Spleen (tissue), 13 donors: ENCODE measurements at places on chromosomes 7 and 10.

- no peak for DNase-seq
- no peak overlapping the region for H3K27ac ChIP-seq
- H3K27me3 ChIP-seq: no peaks in the 10 kb centered on the region
These were observed 409.4 kb downstream of the GATA3 start for GRCh38 chr10:8463853-8464252.

GRCh38 chr7:98282703-98283102 lies 1.2 kb downstream of the BRI3 start:
- peaks cover 3% of the 10 kb centered on the region for H3K36me3 ChIP-seq
- peaks cover 67% of the 10 kb centered on the region for H3K4me1 ChIP-seq
- H3K4me3 ChIP-seq: peak overlapping the region; percentile 63
- H3K27ac ChIP-seq: peak overlapping the region; percentile 96
- H3K27me3 ChIP-seq: no peaks in the 10 kb centered on the region

GRCh38 chr7:1861799-1862458 lies 191.9 kb downstream of the ELFN1 start:
- no peaks in the 10 kb centered on the region for H3K4me1 ChIP-seq
- no peaks in the 10 kb centered on the region for H3K36me3 ChIP-seq
- H3K4me3 ChIP-seq: no peak overlapping the region
- DNase-seq: no peak
- H3K27me3 ChIP-seq: no peaks in the 10 kb centered on the region

DNA sequence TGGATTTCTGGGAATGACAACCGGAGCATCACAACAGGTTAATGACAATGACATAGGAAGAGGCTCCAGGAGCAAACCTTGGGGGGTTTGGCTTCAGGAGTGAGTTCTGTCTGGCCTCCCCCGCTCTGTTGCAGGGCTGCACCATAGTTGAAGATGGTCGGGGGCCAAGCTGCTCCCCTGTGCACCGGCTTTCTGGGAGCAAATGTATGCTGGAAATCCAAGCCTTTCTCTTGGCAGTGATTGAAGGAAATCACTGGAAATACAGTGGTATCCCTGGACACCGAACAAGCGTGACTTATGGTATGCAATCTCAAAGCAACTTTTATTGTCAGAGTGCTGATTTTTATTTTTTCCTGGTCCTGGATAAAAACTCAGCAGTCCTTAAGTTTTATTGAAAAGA lies 251.9 kb upstream of the ZNF32 start:
- no peak overlapping the region for H3K27ac ChIP-seq
- no peak for DNase-seq
- H3K36me3 ChIP-seq: no peaks in the 10 kb centered on the region
- no peak overlapping the region for H3K4me3 ChIP-seq
- H3K4me1 ChIP-seq: no peaks in the 10 kb centered on the region

DNA sequence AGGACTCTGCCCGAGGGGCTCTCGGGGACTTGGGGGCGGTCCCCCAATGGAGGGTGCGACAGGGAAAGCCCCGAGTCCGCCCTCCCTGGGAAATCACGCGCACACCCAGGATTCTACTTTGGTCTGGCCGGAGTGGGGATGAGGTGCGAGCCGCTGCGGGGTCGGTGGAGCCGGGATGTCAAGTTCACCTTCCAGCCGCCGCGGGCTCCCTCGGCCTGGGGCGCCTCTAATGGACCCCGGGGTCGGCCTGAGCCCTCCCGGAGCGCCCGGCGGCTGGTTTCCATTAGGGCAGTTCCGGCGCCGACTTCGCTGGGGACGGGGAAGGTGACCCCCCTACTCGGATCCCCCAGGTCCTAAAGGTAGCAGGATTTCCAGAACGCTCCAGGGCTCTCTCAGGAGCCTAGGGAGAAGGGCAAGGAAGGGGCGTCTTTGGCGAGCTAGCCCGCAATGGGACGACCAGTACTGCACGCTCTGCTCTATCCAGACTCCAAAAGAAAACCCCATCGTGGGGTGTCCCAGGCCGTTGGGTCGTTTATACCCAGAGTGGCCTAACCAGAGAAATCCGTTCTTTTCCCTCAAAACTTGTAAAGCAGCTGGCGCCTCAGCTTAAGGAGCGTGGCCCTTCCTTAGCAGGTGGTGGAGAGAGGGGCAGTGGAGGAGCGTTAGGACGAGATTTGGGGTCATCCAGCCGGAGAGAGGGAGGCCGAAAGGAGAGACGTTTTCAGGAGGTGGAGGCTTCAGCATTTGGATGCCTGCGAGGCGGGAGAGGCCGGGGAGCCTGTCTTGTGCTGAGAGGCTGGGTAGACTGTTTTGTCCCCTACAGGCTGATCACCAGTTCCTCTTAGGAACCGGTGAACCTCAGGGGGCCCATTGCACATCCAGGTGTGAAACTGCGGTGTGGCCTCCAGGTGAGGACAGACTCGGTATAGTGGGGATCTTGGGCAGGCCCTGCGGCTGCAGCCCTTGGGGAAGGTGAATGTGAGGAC lies 860 bp upstream of the WDR86 start:
- H3K27me3 ChIP-seq: peaks cover 25% of the 10 kb centered on the region
- peaks cover 9% of the 10 kb centered on the region for H3K4me1 ChIP-seq
- peak overlapping the region; percentile 42 for H3K4me3 ChIP-seq
- peak; percentile 77 for DNase-seq
- H3K27ac ChIP-seq: peak overlapping the region; percentile 85
- H3K36me3 ChIP-seq: no peaks in the 10 kb centered on the region

- no peak overlapping the region for H3K4me3 ChIP-seq
- no peaks in the 10 kb centered on the region for H3K27me3 ChIP-seq
- DNase-seq: no peak
- H3K36me3 ChIP-seq: no peaks in the 10 kb centered on the region
These were observed 984.1 kb downstream of the LRMDA start for GRCh38 chr10:76415554-76415953.

GRCh38 chr7:144057954-144058353 lies 9.2 kb downstream of the OR2A5 start:
- no peak overlapping the region for H3K27ac ChIP-seq
- H3K36me3 ChIP-seq: no peaks in the 10 kb centered on the region
- no peak overlapping the region for H3K4me3 ChIP-seq
- H3K27me3 ChIP-seq: no peaks in the 10 kb centered on the region

DNA sequence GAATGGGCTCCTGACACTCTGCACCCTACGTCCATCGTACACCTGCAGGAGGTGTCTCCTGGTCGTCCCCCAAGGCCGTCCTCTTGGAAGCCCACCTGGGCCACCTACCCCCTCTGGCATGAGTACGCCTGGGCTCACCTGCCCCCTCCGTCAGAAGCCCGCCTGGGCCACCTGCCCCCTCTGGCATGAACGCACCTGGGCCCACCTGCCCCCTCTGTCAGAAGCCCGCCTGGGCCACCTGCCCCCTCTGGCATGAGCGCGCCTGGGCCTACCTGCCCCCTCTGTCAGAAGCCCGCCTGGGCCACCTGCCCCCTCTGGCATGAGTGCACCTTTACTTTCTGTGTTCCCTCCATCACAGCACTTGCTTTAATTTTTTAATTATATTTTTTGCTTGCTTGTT lies 401.2 kb downstream of the PTPRN2 start:
- H3K36me3 ChIP-seq: no peaks in the 10 kb centered on the region
- H3K4me1 ChIP-seq: no peaks in the 10 kb centered on the region
- DNase-seq: no peak
- H3K4me3 ChIP-seq: no peak overlapping the region
- no peaks in the 10 kb centered on the region for H3K27me3 ChIP-seq
- H3K27ac ChIP-seq: no peak overlapping the region
